ENCODE measurements at places on chromosomes 13 and 19.

DNA sequence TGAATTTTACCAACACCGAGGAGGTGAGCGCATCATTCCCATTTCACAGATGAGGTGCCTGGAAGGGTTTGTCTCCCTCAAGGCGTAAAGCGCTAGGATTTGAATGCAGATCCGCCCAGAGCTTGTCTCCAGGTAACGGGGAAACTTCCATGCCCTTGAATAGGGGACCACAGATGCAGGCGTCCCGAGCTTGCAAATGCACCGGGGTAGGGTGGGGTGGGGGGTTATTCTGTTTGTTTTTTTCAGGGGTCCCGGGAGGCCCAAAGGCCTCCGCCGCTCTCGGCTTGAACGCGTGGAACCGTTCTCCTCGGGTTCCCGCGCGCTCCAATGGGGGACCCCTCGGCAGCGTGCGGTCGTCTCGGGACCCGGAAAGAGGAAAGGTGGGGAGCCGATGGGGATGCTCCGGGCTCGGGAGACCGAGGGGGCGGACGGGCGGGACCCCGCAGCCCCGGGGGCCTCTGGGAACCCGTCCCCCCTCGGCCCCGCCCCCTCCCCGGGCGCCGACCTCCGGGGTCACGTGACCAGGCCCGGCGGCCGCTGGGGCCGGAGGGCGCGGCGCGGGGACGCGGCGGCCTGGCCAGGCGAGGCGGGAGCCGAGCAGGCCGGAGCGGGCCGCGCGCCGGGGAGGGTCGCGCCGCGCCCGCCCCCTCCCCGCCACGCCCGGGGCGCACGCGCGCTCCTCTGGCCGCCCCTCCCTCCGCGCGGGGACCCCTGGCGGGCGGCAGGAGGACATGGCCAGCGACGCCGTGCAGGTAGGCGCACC lies at the start of gene PKN1:
TSS of gene PKN1 (plus strand) at position 516 of the 763 bp plus-strand sequence. CDS start at position 732, 216 bp downstream.
- DNase-seq: peak; percentile 50

DNA sequence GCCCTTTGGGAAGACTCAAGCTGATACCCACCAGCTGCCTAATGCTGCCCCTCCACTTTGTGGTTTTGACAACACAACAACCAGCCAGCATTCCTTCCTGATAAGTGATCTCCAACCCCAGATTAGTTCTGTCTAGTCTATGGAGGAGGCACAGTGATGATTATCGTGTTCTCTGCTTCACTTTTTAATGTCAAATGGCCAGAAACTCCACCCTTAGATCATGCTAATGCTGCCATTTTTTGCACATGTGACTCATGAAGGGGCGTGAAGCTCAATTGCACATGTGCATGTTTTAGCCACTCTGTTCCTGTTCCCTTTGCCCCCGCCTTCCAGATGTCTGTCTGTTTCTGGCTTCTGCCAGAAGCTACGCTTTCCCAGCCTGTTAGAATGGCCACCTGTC lies 199.8 kb downstream of the COG6 start:
- DNase-seq: no peak

DNA sequence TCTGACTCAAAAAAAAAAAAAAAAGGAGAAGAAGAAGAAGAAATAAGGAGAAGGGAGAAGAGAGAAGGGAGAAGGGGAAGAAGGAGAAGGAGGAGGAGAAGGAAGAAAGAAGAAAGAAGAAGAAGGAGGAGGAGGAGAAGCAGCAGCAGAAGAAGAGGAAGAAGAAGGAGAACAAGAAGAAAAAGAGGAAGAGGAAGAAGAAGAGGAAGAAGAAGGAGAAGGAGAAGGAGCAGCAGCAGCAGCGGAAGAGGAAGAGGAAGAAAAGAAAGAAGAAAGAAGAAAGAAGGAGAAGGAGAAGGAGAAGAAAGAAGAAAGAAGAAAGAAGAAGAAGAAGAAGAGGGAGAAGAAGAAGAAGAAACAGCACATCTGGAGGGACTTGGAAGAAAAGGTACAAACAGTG lies 4.1 kb upstream of the CNN1 start:
- DNase-seq: no peak

GRCh38 chr19:48959341-48960239 lies 4.9 kb downstream of the BAX start:
- DNase-seq: no peak

DNA sequence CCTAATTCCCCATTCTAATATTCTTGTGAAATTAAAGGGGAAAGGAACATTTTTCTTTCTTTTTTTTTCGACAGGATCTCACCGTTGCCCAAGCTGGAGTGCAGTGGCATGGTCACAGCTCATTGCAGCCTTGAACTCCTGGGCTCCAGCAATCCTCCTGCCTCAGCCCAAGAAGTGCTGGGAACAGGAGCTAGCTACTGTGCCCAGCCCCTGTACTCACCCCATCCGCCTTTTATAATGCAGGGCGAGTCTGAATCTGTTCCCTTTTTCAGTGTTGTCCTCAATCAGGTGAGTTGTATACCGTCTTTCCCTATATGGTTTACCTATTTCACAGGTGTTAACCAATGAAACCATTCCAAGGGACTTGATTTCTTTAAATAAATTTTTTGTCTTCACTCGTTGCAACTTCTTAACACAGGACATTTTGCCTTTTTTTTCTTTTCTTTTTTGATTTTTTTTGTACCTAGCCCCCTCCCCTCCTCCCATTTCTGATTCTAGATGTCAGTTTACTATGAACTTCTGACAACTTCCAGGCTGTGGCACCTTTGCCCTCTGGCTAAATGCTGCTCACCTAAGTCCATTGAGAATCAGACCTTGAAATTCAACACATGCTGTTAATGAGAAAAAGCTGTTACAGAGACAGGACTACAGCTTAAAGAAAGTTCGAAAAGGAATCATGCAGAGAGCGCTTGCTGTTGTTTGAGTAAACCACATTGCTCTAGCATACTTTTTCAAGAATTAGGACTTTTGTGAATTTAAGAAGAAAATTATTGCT lies 562.1 kb upstream of the KLF12 start:
- DNase-seq: no peak

DNA sequence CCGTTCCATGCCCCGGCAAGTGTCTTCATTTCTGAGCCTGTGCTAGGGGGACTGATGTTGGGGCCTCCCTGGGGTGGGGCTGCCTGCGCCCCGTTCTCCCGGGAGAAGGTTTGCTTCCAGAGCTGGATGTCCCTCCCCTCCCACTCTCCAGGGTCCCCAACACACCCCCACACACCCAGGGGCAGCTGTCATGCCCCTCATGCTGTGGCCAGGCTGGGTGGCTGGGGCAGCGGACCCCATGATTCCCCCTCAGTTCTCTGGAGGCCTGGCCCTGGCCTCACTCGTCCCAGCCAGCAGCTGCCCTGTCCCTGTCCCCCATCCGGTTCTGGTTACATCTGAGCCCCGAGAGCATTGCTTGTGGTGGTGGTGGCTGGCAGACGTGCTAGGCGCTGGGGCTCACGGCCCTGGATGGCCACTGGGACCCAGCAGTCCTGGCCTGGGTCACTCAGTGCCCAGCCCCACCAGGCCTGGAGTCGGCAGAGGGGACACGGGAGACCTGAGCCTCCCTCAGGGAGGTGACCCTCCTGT lies 184.8 kb downstream of the KDM4B start:
- DNase-seq: no peak

DNA sequence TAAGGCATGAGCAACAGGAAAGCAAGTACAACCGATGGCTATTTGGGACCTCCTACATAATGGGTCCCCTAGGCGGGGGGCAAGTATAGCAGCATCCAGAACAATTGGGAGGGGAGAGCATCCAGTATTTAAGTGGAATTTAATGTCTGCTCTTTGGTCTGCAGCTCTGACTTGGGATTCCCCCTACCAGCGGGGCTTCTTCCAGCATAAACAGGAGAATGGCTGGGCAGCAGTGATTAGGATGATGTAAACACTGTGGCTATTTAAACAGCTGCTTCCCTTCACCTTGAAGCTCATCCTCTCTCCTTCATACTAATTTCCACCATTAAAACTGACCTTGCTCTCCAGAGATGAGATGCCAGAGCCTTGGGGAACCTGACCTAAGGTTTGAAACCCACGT lies 73.9 kb upstream of the OXGR1 start:
- no peak for DNase-seq

DNA sequence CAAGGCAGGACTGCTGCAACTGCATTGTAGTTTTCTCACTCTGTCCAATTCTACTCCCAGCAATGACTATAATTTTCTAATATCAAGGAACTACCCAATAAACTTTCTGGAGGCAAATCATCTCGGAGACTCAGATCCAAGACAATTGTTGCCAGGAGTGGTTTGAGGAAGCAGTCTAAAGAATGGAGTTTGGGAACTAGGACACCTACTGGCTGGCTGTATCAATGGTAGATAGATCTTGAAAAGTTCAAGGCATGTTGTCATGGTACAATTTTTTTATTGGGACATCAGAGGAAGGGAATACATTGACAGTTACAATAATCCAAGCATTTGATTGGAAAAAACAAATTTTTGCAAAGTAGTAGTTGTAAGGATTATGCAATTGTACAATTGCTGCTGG lies 648.3 kb upstream of the SLITRK6 start:
- DNase-seq: no peak

DNA sequence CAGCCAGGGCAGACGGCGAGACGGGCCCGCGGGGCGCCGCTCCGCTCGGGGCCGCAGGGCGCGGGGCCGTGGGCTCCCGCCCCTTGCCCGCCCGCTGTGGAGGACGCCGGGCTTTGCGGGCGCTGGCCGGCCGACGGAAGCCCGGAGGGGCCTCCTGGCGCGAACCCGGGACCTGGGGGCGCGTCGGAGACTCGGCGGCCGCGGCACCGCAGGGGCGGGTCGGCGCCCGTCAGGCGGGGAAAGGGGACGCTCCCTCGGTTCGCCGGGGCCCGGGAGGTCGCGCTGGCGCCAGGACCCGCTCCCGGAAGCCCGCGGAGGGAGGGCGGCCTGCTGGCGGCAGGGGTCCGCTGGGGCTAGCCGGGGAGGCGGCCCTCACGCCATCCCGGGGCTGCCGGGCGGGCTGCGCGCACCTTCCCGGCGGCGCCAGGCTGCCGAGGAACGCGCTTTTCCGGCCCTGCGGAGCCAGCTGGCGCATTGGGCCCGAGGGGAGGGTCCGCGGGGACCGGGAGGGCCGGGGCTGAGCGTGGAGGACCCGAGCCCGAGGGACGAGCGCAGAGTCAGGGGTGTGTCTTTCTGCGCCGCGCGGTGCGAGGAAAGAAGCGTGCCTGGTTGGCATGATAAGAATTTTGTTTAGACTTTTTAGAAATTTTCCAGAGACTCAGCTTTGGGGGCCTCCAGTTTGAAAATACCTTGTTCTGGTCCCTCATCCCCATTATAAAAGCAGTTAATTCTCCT lies 511 bp downstream of the GARRE1 start:
- DNase-seq: no peak

GRCh38 chr13:87302931-87303330 lies 368.2 kb upstream of the SLITRK5 start:
- DNase-seq: no peak

DNA sequence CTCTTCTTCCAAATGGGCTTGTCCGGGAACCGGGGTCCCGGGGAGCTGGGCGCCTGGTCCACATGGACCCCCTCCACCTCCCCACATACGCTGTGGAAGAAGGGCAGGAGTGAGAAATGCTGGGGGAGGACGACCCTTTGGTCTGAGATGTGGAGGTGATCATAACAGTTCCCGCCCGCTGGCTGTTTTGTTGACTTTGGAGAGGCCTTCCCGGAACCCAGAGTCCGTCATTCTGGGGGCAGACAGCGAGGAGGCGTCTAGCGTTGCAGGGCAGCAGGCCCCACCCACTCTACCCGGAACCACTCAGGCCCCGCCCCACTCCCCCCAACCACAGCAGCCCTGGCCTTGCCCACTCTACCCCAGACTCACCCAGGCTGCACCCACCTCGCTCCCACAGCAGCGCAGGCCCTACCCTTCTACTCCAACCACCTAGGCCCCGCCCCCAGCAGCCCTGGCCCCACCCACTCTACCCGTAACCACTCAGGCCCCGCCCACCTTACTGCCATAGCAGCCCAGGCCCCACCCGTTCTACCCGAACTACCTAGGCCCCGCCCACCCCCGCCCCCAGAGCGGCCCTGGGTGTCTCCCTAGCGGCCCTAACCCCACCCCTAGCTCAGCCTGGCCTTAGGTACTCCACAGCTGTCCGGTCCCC lies 7.1 kb downstream of the GPR108 start:
- DNase-seq: no peak

DNA sequence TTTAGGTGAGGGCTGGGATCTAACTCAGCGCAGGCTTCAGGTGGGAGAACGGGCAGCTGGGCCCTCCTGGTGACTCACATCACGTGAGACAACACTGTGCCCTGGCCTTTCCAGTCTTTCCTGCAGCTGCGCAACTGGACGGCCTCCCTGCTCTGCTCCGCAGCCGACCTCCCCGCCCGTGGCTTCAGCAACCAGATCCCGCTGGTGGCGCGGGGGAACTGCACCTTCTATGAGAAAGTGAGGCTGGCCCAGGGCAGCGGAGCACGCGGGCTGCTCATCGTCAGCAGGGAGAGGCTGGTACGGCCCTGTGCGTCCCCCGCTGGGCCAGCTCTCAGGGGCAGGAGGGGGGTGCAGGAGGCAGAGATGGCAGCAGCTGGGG lies 8.8 kb downstream of the SPPL2B start:
- no peak for DNase-seq

- DNase-seq: no peak
Measured at GRCh38 chr13:75902166-75903104, 266.3 kb downstream of the LMO7 start.

GRCh38 chr13:80382576-80382975 lies 41.6 kb upstream of the SPRY2 start:
- DNase-seq: no peak

- no peak for DNase-seq
Measured at GRCh38 chr19:38351865-38352395, 16.3 kb downstream of the CATSPERG start.

DNA sequence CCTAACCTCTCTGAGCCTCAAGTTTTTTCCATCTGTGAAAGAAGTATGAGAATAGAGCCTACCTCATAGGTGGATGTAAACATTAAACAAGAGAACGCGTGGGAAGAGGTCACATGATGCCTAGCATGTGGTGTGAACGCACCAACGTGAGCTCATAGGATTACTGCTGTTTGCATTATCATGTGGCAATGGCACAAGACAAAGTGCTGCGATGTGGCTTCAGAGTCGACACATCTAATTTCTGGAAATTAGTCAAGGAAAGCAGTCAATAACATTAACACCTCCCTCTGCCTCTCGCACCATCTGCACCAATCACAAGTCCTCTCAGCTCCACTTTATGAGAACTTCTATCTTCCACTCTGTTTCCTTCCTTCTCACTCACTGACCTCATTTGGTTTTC lies 489.7 kb downstream of the COG6 start:
- DNase-seq: no peak

DNA sequence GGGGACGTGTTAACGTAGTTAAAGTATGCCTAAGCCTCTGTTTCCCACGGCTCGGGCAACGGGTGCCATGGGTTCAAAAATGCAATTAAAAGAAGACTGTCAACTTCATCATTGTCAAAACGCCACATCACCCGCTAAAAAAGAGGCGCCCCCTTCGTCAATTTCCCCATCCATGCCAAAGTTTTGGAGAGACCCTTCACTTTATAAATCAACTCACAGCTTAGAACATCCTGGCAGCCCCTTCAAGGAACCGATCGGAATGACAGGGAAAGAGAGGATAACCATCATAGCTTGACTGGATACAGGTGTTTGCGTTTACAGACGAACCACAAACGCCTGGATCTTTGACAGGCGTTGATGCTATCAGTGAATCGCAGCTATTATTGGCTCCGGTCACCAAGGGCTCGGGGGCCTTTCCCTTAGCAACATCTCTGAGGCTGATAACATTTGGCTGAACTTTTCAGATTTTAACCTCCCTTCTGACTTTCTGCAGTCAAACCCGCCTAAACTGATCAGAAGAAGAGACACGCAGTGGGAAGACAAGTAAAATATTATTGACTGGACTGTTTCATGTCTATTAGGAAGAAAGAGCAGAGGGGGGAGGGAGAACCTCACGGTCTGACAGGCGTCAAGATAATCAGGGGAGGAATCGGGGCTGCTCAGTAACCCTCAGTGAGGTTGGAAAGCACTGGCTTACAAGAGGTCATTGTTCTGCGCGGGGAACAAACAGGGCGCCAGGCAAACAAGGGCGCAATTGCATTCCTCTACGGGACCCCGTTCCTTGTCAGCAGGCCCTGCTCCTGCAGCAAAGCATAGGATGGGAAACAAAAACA lies 322.5 kb upstream of the ZNF507 start:
- DNase-seq: no peak
